ENCODE measurements at places on chromosomes 12 and 14.

GRCh38 chr14:77808250-77808649, 8.3 kb downstream of the ADCK1 start:
- no peak for DNase-seq

DNA sequence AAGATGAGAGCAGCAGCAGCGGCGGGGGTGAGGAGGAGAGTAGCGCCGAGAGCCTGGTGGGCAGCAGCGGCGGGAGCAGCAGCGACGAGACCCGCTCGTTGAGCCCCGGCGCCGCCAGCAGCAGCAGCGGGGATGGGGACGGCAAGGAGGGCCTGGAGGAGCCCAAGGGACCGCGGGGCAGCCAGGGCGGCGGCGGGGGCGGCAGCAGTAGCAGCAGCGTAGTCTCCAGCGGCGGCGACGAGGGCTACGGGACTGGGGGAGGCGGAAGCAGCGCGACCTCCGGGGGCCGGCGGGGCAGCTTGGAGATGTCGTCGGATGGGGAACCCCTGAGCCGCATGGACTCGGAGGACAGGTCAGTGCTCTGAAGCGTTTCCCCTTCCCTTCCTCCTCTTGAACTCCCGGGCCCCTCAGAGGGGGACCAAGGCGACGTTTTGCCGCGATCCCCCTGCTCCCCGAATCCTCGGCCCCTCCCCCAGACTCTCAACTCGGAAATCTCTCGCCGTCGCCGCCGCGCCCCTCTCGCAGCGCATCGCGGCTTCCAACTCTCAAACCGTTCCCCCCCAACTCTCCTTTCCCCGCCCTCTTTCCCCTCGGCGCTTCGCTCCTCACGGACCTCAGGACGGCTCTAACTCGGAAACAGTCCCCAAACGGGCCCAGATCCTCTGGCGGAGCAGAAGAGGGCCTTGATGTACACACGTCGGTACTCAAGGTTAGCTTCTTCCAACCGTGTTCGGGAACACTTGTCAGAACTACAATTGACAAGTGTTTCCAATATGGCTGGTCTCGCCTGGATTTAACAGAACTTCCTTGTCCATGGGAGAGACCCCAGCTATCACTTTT, 947 bp downstream of the AEBP2 start:
- DNase-seq, result peak; percentile 71

DNA sequence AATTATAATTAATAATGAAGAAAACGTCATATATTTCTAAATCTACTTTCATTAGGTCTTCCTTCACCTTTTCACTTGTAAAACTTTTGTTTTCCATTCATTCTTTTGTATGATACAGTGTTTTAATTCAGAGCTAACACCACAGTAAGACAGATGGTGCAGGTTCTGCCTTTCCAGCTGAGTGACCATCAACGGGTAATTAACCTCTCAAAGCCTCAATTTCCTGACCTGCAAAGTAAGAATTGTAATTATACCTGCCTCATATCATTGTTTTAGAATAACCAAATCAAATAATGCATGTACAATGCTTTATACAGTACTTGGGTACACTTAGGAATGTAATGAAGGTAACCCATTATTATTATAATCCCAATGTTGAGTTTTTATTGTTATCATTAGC, 157.6 kb downstream of the FOXA1 start:
- no peak for DNase-seq

GRCh38 chr14:89184952-89185351, 232.1 kb downstream of the FOXN3 start:
- DNase-seq, result no peak

GRCh38 chr12:98355322-98355721, 160.1 kb upstream of the TMPO start:
- DNase-seq, result no peak

GRCh38 chr12:111221062-111222026, 147.6 kb downstream of the PHETA1 start:
- DNase-seq, result no peak

- peak; percentile 48 for DNase-seq
Observed at GRCh38 chr14:103522649-103523574, at the start of gene CKB. CKB (minus strand) TSS chr14:103522830; CDS start chr14:103522493, 337 bp downstream.

DNA sequence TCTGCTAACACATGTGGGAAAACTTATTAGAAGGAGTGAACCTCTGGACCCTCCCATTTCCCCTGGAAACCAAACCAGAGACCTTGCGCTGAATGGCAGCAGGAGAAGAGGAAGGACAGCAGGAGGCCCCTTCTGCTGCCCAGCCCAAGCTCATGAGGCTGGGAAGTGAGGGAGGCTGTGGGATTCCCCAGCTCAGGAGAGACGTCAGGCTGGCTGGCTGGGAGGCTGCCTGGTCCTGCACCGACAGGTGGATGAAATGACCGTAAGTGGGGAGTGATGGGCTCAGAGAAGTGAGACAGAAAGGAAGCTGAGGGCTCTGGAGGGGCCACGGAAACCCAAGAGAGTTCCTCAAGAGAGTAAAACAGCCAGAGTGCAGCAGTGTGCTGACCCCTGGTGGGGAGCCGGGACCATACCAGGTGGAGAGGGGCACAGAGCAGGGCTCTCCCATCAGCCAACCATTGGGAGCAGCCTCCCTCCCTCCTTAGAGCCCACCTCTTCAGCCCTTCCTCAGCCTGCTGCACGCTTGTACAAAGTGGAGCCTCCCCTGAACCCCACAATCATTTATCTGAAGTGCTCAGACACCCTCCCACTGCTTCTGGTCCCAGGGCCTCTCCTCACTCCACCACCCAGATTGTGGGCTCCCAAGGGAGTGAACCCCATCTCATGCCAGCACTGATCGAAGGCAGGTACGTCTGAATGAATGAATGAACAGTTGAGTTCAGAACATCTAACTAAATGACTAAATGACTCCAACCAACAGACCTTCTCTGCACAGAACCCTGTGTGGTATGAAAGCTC, 14.0 kb downstream of the TAMALIN start:
- DNase-seq, result peak; percentile 72

DNA sequence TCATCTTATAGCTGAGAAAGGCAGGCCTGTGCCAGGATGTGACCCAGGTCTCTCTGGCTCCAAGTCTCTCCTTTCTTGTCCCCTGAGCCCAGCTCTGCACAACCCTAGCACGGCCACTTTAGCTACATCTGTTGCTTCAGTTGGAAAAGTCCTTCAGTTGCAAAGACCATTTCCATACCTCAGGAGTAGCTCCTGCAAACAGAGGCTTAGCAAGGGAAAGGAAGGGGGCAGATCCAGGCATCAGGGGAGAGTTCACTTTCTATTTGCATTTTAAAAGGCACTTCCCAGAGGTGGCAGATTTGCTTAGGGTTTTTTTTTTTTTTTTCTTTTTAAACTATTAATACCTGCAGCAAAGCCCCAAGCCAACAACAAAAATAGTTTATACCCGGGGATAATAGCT, 3.0 kb upstream of the PITPNM2 start:
- DNase-seq, result no peak

DNA sequence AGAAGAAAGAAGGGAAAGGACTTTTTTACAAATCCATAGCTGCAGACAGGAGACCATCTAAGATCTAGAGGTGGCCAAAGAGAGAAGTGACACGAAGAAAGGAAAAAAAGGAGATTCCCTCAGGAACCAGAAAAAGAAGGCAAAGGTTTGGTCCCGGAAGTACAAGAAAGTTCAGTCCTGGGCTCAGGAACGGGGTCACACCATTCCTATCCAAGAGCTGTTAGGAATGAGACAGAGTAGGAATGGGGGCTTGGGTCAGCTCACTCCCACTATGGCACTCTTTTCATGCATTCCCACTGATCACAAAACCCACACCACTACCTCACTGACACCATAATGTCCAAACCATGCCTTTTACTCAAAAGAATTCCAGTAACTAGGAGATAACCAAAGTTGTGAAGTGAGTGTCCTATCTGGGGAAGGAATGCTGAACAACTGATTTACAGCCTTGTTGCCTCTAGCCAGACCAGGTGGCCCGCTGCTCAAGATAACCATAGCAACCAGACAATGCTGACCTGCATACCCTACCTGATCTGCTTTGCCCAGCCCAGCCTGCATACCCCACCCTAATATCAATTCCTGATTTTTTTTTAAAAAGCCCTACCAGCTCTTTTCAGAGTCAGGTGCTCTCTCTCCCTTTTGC, 8.4 kb downstream of the PPP2R3C start:
- no peak for DNase-seq

GRCh38 chr14:100678469-100678828, 48.2 kb upstream of the DLK1 start:
- DNase-seq, result no peak

DNA sequence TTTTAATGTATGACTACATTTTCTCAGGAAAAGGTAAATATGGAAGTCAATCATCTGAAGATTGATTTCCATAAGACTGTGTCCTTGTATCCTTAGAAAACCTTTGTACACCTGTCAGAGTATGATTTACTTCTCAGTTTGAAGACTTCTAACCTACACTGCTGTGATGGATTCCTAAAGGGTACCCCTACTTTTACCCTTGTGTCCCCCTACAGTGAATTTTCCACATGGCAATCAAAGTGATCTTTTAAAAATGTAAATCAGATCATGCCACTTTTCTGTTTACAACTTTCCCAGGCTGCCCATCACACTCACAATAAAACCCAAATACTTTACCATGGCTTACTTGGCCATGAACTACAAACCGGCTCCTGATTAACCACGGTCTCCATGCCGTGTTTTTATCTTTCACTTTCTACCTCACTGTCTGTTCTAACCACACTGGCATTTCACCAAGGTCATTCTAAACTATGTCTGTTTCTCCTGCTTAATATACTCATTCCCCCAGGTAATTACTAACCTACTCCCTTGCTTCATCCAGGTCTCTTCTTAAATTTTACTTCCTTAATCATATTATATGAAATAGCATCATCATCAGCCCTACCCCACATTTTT, 8.1 kb downstream of the DNAI7 start:
- DNase-seq, result no peak

- DNase-seq, result no peak
Observed at GRCh38 chr12:57725851-57726150, 12.7 kb downstream of the AGAP2 start.

DNA sequence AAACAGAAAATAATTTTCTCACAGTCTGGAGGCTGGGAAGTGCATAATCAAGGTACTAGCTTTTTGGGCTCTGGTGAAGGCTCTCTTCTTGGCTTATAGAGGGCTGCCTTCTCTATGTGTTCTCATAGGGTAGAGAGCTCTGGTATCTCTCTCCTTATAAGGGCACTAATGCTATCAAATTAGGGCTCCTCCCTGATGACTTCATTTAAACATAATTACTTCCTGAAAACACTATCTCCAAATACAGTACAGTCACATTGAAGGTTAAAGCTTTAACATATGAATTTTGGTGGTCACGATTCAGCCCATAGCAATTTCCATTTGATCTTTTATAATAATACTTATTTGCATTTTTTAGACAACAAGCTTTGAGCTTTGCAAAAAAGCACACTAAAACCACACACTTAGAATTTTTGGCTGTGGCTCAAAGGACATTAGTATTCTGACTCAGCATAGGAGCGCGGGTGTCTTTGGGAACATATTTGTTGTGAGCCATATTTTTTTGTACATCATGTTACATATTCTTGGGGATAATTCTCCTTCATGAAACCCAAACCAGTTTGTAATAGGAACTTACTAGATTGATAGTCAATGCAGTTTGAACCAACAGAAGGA, 808.1 kb upstream of the FBXO33 start:
- DNase-seq, result no peak

GRCh38 chr14:53539489-53540126, 386.5 kb upstream of the DDHD1 start:
- peak; percentile 70 for DNase-seq

DNA sequence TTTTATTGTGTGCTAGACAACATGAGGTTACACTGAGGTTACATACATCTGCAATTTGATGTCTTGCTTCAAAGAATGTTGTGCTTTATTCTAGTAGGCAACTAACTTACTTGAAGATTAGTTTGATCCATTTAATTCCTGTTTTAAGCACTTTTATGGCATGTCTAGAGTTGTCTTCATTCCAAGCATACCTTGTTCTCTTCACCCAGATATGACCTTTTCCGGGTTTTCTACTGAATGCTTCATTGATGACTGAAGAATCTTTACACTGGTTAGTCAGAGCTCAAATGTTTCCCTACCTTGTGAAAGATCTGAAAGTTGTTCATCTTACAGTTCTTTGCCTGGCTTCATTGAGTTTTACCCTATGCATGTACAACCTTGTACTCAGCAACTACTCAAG, 274.0 kb upstream of the KITLG start:
- DNase-seq, result no peak

- DNase-seq, result peak; percentile 32
Observed at GRCh38 chr12:13661005-13661887, 320.2 kb downstream of the GRIN2B start.

GRCh38 chr12:104695453-104696148, 238.9 kb downstream of the CHST11 start:
- peak; percentile 88 for DNase-seq

DNA sequence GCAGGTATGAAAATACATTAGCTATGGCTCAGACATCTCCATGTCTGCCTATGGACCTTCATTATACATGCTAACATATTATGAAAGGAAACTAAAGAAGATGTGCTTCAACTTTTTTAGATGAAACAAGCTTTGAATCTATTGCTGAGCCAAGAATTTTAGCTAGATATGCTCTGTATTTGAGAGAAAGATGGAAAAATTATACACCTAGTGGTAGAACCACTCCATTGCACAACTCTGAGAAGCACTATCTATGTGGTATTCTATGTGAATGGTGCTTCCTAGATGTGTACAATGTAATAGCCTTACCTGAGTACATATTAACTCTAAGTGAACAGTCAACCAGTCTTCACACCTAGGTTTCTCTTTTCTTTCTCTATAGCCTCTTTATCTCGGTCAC, 17.3 kb downstream of the EPYC start:
- DNase-seq, result no peak

DNA sequence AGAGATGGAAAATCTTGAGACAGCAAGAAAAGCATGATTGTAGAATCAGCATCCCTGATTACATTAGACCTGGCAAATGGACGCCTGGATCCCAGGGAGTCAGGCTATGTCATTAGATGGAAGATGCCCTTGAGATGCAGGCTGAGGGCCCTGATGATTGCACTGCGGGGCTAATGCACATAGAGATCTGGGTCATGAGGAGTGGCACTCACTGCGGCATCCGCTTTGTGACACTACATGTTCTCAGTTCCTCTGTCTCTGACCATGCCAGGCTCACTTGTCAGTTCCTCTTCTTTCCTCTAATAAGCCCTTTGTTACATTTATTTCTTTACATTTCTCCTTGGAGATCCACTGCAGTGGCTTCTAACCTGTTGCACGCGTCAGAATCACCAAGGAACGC, 70.1 kb upstream of the GPATCH2L start:
- no peak for DNase-seq

Data from stimulated activated CD4-positive, alpha-beta T cell treated with anti-CD3 and anti-CD28 coated beads, Interleukin-15, amount 100 ng/mL, for 24 hours (primary cell).